ENCODE measurements at places on chromosomes 1 and 21. TPM values are rescaled to one million over a fixed set of nuclear protein-coding genes. Genes with fewer than 3 reads are reported as not detected.

DNA sequence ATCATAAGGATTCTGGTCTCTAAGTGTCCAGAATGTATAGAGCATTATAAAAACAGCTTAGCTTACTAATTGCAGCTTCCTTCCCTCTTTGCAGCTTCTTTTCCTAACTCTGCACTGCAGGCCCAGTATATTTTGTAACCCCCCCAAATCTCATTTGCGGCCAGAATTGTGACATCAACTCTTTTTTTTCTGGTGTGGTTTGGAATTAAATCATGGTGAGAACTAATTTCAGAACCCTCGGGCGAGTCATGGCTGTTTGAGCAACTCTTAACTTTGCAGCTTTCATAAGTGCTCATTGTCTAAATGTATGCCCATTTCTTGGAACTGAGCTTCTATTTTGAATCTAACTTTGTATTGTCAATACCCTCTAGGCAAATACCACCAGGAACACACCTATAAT, 187.4 kb downstream of the CYYR1 start:
- no peaks in the 10 kb centered on the region for H3K4me1 ChIP-seq
- H3K27me3 ChIP-seq, result no peaks in the 10 kb centered on the region
- no peak overlapping the region for H3K4me3 ChIP-seq
- no peak overlapping the region for H3K27ac ChIP-seq

- no peaks in the 10 kb centered on the region for H3K4me1 ChIP-seq
- no peaks in the 10 kb centered on the region for H3K27me3 ChIP-seq
- H3K36me3 ChIP-seq, result peaks cover 3% of the 10 kb centered on the region
- DNase-seq, result no peak
- H3K4me3 ChIP-seq, result no peak overlapping the region
Observed at GRCh38 chr1:43438006-43438405, 15.7 kb downstream of the HYI start.

DNA sequence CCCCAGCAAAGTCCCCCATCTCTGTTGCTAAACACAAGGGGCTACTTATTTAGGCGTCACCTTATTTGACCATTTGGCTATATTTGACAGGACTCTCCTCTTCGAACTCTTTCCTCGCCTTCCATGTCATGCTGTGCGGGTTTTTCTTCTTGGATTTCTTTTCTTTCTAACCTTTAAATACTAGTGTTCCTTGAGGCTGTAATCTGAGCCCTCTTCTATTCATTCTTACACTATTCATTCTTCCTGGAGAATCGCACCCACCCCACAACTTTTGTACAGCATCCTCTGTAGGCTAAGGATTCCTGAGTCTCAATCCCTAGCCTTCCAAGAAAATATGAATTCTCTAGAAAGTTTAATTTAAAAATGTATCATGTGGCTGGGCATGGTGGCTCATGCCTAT, 61.7 kb upstream of the C1orf115 start:
- H3K4me3 ChIP-seq, result no peak overlapping the region
- no peak for DNase-seq
- H3K27ac ChIP-seq, result no peak overlapping the region
- no peaks in the 10 kb centered on the region for H3K4me1 ChIP-seq
- H3K36me3 ChIP-seq, result no peaks in the 10 kb centered on the region
- peaks cover 6% of the 10 kb centered on the region for H3K27me3 ChIP-seq

- no peak for DNase-seq
- H3K4me3 ChIP-seq, result no peak overlapping the region
Observed at GRCh38 chr1:3022976-3023375, 1.7 kb downstream of the ACTRT2 start.

DNA sequence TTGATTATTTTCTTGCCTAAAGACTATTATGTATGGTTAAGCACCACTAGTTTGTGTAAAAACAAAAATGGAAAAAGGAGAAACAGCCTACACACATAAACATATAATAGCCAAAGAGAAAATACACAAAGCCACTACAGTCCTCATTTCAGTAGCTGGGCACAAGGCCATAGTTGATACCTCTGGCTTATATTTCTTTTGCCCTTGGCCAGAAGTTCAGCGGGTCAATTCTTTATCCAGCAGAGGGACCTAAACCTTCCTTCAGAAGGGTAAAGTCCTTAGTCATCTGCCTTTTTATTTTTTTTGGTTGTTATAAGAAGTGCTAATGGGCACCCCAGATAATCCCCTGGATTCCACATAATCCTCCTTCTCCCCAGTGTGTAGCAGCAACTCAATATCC, 134.1 kb downstream of the PIGK start:
- no peak overlapping the region for H3K4me3 ChIP-seq
- no peak for DNase-seq
- no peaks in the 10 kb centered on the region for H3K27me3 ChIP-seq

DNA sequence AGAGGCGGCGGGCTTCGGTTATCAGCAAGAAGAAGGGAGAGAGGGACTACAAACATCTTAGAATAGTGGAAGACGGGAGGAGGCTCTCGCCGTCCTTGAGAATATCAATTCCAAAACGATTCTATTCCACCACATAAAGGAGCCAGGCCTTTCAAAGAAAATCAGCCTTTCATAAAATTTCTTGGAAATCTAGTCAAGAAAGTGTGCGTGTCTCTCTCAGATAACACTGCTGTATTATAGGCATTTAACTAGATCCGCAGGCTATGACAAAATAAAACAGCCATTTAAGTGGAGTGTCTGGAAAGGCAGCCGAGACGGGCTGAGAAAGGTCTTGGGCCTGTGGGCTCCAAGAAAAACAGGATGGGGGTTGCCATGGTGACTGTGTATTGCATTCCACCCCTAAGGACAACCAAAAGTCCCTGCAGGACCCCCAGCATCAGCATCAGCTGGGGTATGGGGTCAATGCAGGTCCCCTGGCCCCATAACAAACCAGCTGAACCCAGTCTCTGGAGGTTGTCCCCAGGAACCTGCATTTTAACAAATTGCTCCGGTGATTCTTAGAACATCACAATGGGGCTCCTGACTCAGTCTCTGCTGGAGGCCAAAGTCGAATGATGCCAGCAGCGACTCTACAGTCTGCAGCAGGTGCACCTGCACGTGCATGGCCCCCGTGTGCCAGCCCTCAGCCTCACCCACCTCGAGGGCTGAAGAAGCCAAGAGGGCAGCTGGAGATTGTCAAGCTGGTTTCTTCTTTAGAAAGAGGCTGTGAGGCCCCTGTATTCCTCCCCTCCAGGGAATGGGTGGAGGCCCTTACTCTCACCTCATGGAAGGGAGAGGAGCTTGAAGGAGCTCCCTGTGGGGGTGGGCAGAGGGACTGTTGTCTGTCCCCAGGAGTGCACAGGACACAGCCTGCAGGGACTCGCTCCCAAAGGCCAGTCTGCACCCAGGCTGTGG, 287.4 kb downstream of the NPHP4 start:
- peaks cover 2% of the 10 kb centered on the region for H3K27me3 ChIP-seq
- H3K4me3 ChIP-seq, result no peak overlapping the region
- no peaks in the 10 kb centered on the region for H3K36me3 ChIP-seq
- no peak overlapping the region for H3K27ac ChIP-seq
- H3K4me1 ChIP-seq, result no peaks in the 10 kb centered on the region

GRCh38 chr1:6967431-6968111, 182.3 kb downstream of the CAMTA1 start:
- H3K36me3 ChIP-seq, result no peaks in the 10 kb centered on the region
- peaks cover 28% of the 10 kb centered on the region for H3K27me3 ChIP-seq
- no peak overlapping the region for H3K4me3 ChIP-seq
- no peak for DNase-seq
- H3K4me1 ChIP-seq, result peaks cover 32% of the 10 kb centered on the region

- peaks cover 13% of the 10 kb centered on the region for H3K36me3 ChIP-seq
- H3K4me1 ChIP-seq, result peaks cover 32% of the 10 kb centered on the region
- H3K27ac ChIP-seq, result peak overlapping the region; percentile 8
- no peak for DNase-seq
- peaks cover 7% of the 10 kb centered on the region for H3K27me3 ChIP-seq
- peak overlapping the region; percentile 80 for H3K4me3 ChIP-seq
Observed at GRCh38 chr21:34072145-34073031, 990 bp upstream of the MRPS6 start.

DNA sequence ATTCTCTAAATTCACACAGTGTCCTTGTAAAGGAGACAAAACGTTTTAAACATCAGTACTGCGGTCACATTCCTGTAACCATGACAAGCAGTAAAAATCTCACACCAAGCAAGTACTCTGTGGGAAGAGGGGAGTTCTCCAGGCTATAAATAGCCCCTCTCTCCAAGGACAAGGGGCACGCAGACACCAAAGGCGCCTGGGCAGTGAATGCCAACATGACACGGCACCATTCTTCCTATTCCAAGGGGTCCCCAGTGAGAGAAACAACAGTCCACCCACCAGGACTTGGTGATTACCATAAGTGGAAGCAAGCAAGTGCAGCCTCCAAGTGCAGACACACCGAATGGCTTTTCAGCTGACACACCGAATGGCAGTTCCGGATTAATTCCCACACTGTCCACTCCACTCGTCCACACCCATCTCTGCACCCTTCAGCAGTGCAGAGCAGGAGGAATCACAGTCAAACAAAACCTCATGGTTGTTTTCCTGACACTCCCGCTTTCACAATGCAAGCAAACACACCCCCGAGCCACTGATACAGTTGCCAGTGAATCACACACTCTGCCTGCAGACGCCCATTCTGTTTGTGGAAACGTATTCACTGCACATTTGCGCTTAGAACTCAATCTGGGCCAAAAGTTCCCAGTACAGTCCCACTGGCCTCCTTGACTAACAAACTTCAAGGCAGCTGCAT, 1.8 kb downstream of the PTTG1IP start:
- peak overlapping the region; percentile 97 for H3K4me3 ChIP-seq
- H3K36me3 ChIP-seq, result peaks cover 18% of the 10 kb centered on the region
- DNase-seq, result no peak
- H3K27ac ChIP-seq, result peak overlapping the region; percentile 30

DNA sequence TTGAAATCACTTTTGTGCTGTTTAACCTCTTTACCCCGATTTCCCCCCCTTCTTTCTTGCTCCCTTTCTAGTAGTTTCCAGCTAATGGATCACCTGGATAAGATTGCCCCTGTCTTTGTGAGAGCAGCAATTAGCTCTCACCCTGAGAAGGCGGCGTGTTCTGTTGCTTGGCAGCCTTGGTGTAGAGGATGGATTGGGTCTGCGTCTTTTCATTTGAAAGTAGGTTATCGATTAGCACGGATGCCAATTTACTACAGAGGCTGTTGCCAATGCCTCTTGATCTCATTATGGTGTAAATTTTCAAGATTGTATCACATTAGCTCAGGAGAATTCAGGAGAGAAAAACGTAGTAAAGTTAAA, 26.4 kb downstream of the KIF26B start:
- no peak overlapping the region for H3K4me3 ChIP-seq
- peaks cover 18% of the 10 kb centered on the region for H3K4me1 ChIP-seq
- DNase-seq, result no peak
- H3K27me3 ChIP-seq, result peaks cover 6% of the 10 kb centered on the region
- H3K36me3 ChIP-seq, result no peaks in the 10 kb centered on the region

- no peaks in the 10 kb centered on the region for H3K36me3 ChIP-seq
- H3K4me1 ChIP-seq, result peaks cover 1% of the 10 kb centered on the region
- peaks cover 11% of the 10 kb centered on the region for H3K27me3 ChIP-seq
Observed at GRCh38 chr1:3053986-3054385, 15.0 kb upstream of the PRDM16 start.

- no peak for DNase-seq
- H3K27me3 ChIP-seq, result no peaks in the 10 kb centered on the region
- no peaks in the 10 kb centered on the region for H3K36me3 ChIP-seq
Observed at GRCh38 chr1:210535761-210536160, 207.1 kb downstream of the HHAT start.

GRCh38 chr1:161266836-161267235, 8.3 kb downstream of the PCP4L1 start:
- DNase-seq, result no peak
- peaks cover 4% of the 10 kb centered on the region for H3K4me1 ChIP-seq
- H3K27me3 ChIP-seq, result peaks cover 21% of the 10 kb centered on the region
- no peak overlapping the region for H3K4me3 ChIP-seq
- H3K36me3 ChIP-seq, result no peaks in the 10 kb centered on the region
- no peak overlapping the region for H3K27ac ChIP-seq

- peak overlapping the region; percentile 75 for H3K4me3 ChIP-seq
- H3K36me3 ChIP-seq, result no peaks in the 10 kb centered on the region
- H3K4me1 ChIP-seq, result peaks cover 1% of the 10 kb centered on the region
- H3K27ac ChIP-seq, result no peak overlapping the region
- DNase-seq, result no peak
Observed at GRCh38 chr1:112507921-112508277, 866 bp upstream of the WNT2B start.

DNA sequence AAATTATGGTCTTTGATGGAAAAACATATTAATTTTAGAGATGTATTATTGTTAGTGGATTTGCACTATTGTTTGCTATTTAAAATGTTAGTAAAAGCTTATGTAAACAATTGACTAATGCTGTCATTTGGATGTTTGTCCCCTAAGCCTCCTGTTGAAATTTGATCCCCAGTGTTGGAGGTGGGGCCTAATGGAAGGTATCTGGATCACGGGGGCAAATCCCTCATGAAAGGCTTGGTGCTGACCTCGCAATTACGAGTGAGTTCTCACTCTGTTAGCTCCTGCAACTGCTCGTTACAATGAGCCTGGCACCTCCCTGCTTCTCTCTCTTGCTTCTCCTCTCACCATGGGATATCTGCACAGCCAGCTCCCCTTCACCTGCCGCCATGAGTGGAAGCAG, 14.3 kb downstream of the TMEM35B start:
- no peaks in the 10 kb centered on the region for H3K4me1 ChIP-seq
- no peaks in the 10 kb centered on the region for H3K27me3 ChIP-seq
- H3K36me3 ChIP-seq, result peaks cover 6% of the 10 kb centered on the region

DNA sequence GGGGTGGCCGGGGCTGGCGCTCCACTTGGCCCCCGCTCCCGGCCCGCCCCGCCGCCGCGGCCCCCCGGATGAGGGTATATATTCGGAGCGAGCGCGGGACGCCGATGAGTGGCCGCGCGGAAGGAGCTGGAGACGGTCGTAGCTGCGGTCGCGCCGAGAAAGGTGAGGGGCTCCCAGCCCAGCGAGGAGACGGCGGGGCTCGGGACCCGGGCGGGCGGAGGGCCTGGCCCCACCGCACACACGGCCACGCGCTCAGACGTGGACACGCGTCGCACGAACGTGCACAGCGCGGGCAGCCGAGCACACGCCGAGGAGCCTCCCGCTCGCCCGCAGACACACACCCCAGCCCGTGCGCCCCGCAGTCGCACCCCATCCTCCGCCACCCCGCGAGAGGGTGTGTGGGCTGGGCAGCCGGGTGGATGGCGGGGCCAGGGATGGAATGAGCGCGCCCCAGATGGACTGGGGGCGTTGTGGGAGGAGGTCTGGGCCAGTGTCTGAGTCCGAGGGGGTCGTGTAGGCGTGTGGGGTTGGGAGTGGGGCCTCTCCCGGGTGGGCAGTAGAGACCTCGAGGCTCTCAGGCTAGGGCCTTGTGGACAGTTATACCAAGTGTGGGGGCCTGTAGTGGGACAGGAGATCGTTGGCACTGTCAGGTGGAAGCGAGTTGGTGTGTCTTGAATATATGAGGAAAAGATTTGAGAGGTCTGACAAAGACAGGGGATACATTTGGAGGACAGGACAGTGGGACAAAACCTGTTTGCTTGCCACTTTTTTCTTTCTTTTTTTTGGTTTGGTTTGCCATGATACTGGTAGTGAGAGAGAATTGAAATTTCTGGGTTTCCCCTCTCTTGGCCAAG, at the start of gene UAP1:
Gene UAP1, plus strand, starts transcription at position 107 of the 854 bp plus-strand sequence. CDS start 4,347 bp downstream, outside the sequence.
- H3K27me3 ChIP-seq, result peaks cover 7% of the 10 kb centered on the region
- peak within 1 kb of the TSS; percentile 93 for H3K27ac ChIP-seq
- no peak for DNase-seq
- peaks cover 34% of the 10 kb centered on the region for H3K4me1 ChIP-seq
- H3K4me3 ChIP-seq, result peak within 1 kb of the TSS; percentile 91

Gene GJB3
- total RNA-seq, result not detected

Gene RRP1B
- total RNA-seq, result 44.2 TPM

Gene OR10Z1
- total RNA-seq, result not detected

Gene LCE1F
- not detected for total RNA-seq

Gene ANGPTL7
- not detected for total RNA-seq

Gene BEND5
- 12.4 TPM for total RNA-seq

Gene ASPM
- 57.2 TPM for total RNA-seq

Gene ST6GALNAC5
- not detected for total RNA-seq

Gene PRKAA2
- total RNA-seq, result not detected

Gene BCL2L15
- 2.9 TPM for total RNA-seq

Gene NPR1
- not detected for total RNA-seq

All from activated naive CD8-positive, alpha-beta T cell treated with anti-CD3 and anti-CD28 coated beads, Interleukin-2, amount 10 ng/mL, durations not matched to agents 7 days and 5 days (primary cell).